ENCODE measurements at places on chromosomes 5 and 9.
A peak's percentile ranks its signal among the peaks of the same experiment; 100 is the strongest.

- no peak for DNase-seq
Measured at GRCh38 chr9:77194423-77194822, 17.1 kb downstream of the VPS13A start.

DNA sequence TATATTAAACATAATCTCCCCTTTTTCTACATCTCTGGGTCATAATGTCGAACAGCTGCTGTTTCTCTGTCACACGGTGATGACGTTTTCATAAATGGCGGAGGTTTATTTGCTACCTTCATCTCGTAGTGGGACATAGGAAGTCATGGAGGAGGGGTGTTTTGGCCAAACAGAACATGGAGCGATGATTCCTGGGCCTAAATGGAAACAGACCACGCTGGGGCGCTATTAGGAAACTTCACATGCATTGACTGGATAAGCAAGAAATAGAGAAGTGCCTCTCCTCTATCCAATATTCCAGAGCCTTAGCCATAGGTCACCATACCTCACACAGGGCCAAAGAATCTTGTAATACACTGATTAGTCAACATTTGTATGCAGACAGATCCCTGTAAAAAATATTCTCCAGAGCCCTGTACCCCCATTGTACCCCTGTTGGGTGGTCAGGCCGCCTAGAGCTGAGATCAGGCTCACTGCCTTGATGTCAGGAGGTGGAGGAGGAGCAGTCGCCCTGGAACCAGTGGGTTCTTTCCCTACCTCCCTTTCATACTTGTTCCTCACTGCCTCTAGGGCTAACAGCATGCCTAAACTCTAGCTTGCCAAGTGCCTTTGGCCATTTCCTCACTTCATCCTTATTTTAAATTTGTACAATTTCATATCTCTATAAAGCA, 77.8 kb upstream of the SPIN1 start:
- DNase-seq: no peak

DNA sequence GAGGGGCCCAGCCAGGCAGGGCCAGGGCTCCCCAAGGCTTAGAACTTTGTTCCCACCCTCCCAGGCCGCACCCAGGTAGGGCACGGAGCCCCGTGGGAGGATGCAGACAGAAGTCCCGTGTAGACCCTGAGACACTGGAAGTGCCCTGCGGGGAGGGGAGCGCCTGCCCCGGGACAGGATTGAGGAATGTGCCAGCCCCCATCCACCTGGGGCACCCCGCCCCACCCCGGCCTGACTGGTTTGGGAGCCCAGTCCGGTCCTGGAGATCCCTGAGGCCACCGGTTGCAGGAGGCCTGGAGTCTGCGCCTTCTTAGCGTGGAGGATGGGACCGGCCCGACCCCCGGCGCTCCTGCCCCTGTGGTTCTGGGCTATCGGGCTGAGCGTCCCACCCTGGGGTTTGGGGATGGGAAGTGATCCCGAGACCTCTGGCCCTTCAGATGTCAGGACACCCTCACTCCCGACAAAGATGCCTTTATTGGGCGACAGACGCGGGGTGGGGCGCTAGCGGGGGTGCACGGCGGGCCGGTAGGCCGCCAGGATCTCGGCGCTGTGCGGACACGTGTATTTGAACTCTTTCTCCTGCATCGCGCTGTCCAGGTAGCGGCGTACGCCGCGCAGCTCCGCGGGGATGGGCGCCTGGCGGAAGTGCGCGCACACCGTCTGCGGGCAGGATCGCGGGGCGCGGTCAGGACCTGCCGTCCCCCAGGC, 2.0 kb downstream of the CLIC3 start:
- no peak for DNase-seq

- DNase-seq: no peak
Measured at GRCh38 chr9:76266649-76267283, 127.5 kb downstream of the RFK start.

DNA sequence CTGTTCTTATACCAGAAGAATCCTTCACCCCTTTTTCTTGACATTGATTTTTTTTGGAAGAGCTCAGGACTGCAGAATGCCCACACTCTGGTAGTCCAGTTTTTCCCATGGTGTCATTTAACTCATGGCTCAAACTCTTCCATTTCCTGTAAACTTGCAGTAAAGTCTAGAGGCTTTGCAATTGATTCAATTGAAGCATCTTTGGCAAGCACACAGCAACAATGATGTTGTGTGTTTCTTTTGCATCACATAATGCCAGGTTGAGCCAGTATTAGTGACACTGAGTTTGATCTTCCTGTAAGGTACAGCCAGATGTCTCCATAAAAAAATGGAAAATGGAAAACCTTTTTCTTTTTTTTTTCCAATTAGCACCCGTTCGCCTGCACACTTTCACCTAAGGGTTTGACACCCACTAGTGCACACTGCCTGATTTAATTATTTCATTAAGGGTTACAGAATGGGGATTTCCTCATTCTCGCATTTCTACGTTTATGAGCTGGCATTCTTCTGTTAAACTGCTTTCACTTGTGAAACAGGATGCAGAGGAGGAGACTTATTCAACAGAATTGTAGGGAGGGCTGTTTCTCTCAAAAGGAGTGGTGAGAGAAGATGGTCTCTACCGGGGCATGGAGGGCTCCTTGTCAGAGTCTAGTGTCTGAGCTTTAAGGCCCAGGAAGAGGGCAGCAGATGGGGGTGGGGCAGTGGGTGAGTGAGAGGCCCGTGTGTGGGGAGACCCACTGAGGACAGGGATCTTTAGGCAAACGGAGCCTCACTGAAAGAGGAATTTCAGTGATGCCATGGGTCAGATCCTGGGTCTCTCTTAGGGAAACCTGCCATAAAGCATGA, 2.2 kb upstream of the S1PR3 start:
- peak; percentile 40 for DNase-seq

DNA sequence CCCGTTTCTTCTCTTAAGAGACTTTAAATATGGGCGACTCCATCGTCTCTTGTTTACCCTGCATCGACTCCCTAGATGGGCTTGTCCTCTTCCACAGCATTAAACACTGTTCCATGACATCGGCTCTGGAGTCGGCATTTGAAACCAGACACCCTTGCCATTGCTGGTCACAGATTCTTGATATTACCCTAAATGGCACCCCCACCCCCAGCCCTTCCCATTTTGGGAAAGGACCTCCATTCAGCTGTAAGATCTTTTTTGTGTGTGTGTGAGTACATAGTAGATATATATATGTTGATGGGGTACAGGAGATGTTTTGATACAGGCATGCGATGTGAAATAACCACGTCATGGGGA, 51.1 kb upstream of the SH3PXD2B start:
- DNase-seq: no peak

GRCh38 chr5:92309336-92309991, 926.3 kb upstream of the ARRDC3 start:
- DNase-seq: no peak

- no peak for DNase-seq
Measured at GRCh38 chr9:130446101-130446861, 1.5 kb downstream of the ASS1 start.

DNA sequence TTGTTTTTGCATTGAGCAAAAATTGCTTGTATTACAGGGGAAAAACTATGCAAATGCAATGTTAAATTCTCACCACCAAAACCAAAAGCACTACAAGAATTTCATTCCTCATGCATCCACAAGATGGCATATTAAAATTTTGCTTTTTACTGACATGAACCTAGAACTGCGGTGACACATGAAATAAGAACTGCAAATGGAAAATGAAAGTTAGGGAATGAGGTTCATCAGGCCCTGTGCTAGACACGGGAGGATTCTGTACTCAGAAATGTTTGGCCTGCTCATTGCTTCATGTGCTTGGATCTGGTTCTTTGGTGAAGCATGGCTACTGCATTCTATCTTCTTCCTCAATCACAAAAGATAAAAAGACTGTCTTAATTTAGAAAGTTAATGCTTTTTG, 9.1 kb upstream of the RFK start:
- DNase-seq: peak; percentile 39

DNA sequence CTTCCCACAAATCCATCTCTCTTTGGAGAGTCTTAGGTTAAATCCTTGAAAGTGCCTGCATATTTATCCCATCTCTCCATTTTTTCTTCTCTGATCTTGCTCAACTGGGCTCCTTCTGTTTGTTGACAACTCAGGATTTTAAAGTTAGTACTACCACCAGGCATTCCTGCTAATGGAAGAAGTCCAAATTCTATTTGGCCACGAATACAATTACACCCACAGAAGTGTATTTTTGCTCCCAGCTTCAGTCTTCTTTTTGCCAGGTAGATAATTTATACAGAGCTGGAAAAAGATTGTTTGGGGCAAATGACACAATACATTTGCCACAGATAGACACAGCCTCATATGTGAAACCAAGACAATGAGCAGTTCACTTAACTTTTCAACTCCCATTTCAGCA, 74.8 kb downstream of the CETN3 start:
- no peak for DNase-seq

DNA sequence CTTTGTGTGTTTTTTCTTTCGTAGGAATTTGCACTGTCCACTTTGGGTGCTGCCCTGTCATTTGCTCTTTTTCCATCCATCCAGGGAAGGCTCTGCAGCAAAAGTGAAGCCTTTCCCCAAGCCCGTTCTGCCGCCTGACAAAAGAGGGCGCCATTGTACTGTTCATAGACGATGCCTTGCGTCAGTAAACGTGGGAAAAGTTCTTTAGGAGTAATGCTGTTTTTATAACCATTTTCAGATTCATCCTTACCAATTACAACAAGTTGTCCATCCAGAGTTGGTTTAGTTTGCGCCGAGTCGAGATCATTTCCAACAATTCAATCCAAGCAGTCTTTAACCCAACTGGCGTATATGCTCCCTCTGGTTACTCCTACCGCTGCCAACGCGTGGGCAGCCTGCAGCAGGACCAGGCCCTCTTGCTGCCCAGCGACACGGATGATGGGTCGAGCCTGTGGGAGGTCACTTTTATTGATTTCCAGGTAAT, 34.3 kb upstream of the RPS23 start:
- peak; percentile 27 for DNase-seq

DNA sequence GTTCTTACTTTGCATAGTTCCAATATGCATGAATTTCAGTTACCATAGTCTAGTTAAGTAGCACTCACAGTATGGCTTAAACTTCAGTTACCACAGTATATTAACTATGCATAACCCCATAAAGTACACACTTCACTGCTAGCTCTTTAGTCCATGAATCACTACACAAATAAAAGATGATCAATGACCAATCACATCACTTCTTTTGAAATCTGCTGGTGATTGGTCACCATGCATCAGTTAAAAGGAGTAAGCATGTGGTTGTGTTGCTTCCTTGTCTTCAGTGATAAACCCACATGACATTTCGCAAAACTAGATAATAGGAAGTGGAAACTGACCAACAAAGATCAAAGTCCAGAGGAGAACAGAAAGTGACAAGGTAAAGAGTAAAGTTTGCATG, 79.0 kb downstream of the TAF11L14 start:
- DNase-seq: no peak

- DNase-seq: peak; percentile 83
Measured at GRCh38 chr9:89410641-89411350, 87.1 kb downstream of the SEMA4D start.

GRCh38 chr5:140591747-140592372, 27.2 kb downstream of the SLC35A4 start:
- no peak for DNase-seq

DNA sequence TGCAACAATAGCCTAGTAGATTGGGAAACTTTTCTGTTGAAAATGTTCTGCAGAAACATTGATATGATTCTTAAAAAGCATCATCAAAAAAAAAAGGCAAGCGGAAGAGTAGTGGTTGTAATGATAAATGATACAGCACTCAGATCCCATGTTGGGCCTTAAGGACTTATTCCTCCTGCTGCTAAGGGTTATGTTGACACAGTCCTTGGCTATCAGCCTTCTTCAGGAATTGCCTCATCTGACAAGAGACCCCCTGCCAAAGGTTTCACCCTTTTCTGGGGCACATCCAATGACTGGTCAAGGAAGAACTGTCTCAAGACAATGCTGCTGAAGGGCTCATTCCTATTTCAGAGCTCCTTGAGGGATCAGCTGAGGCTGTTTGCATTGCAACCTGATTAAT, 44.3 kb upstream of the MAMDC2 start:
- no peak for DNase-seq

DNA sequence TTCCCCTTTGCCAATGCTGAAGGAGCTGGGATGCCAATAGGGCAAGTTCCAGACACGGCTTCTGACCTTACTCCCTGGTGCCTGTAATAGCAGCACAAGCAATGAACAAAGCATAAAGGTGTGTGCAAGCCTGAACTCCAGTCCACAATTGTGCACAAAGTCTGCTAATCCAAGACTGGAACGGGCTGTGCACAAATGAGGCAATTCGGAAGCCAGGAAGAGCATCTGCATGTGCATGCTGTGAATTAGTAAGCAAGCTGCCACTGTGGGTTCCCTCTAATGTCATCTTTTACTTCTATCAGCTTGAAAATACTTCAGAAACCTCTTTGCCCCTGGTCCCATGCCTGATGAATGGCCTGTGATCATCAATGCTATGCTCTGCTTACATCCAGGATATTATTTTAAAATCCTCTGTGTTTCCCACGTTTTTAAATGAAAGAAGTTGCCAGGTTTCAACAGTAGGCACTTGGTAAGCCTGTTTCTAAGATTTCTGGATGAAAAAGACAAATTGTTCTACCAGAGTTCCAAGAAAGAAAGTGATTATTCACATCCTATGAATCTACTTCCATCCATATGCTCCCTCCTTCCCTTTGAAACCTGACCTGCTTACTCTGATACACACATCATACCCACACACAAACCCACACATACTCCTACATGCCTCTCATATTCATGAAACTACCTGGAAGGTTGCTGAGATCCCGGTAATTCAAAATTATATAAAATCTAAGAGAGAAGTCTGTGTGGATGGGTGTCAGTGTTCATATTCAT, 165.7 kb downstream of the KCTD16 start:
- DNase-seq: no peak

DNA sequence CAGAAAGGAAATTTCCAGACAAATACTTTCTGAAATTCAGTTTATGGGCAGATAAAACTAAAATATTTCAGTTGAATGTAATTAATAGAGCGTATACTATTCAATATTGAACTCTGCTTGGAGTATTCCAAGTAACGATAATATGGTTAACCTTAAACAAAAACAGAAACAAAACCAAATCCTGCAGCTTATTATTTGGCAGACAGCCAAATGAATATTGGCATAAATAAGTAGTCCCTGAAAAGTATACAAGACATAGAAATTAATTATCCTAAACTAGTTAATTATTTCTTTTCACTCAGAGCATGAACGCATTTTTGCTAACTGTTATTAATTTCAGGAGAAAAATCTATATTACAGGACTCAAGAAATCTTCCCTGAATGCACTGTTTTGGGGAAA, 1574.0 kb downstream of the MAT2B start:
- no peak for DNase-seq

GRCh38 chr5:149489605-149490037, 61.6 kb downstream of the CSNK1A1 start:
- DNase-seq: no peak

DNA sequence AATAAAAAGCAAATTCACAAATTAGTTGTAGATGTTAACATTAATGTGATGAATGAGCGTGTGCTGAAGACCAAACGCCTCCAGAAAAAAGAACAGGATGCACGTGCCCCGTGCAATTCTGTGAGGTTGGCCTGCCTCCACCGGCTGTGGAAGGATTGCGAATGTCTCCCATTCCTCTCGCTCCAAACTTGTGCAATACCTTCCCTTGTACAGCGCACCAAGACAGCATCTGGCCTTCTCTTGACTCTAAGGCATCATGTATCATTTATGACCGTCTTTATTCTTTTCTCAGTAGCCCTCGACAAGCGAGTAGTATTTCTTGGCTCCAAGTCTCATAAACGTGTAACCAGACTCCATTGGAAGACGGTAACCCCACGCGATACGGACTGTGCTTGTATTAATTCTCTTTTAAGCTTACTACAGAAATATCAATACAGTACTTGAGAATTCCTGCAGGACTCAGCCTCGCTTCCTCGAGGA, 1.5 kb upstream of the TESK1 start:
- DNase-seq: peak; percentile 20

All from T-helper 2 cell treated with Interferon-gamma antibody and Interleukin-4, amounts not matched to agents 5 μg/mL and 100 μg/mL, for 36 hours (primary cell).